ELF-1 (cell line): ENCODE measurements at places on chromosomes 16 and 17.

GRCh38 chr17:71334048-71334751 is 786.6 kb upstream of the SOX9 start:
- DNase-seq, result no peak

GRCh38 chr17:77834170-77835115 is 124.1 kb upstream of the TNRC6C start:
- DNase-seq, result peak; percentile 75

DNA sequence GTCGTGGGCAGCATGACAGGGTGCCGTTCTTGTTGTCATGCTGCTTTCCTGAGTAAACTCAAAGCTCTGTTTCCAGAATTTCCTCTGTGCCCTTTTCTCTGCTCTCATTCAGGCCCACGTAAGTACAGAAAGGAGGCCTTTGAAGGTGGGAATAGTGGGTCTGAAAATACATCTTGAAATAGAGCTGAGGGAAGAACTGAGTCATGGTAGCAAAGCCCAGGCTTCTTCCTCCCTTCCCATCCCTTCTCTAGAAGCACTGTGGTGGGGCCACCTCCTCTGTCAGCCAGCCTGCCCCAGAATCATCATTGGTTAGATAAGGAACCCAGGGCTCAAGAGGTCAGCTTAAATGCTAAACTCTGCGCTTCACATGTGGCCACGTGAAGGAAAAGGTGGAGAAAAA is 9.4 kb downstream of the CTRL start:
- DNase-seq, result no peak

GRCh38 chr16:87276091-87276701 is 41.0 kb downstream of the C16orf95 start:
- peak; percentile 41 for DNase-seq
